ENCODE measurements at places on chromosomes 1 and 21.

- no peak for DNase-seq
These were observed 25.7 kb downstream of the PRMT2 start for GRCh38 chr21:46661211-46661625.

DNA sequence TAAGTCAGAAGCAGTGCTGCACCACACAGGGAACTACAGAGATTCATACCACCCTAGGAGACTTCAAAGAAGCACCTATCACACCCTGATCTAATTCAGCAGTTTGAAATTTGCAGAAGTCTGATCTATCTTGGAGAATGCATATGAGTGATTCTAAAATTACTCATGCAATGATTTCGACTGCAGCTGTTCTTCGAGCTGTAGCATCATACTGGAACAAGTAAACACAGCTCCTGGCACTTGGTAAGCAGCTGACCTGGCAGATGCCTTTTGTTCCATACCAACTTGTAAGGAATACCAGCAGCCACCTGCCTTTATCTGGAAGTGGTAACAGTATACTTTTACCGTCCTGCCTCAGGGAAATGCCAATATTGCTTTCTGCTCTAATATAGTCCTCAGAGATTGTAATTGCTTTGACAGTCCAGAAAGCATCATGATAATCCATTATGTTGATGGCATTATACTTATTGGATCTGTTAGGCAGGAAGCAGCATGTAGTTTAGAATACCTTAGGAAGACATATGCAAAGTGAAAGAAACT is 25.7 kb downstream of the AADACL4 start:
- no peak for DNase-seq

DNA sequence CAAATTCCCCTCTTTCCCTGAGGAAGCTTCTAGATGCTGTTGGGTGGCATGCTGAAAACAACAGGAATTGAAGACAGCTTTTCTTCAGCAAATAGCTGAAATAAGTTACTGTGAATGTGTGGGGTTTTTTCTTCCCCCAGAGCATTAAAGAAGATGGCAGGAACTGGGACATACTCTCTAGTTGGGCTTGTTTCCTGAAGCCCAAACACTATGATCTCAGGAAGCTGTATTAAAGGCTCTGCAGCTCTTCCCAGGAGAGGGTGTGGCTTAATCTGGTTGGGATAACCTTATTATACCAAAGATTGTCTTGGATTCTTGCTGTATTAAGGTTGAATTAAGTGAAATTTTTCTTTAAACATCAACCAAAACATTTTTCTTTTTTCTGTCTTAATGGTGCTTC is 64.9 kb upstream of the LMO4 start:
- DNase-seq = no peak

DNA sequence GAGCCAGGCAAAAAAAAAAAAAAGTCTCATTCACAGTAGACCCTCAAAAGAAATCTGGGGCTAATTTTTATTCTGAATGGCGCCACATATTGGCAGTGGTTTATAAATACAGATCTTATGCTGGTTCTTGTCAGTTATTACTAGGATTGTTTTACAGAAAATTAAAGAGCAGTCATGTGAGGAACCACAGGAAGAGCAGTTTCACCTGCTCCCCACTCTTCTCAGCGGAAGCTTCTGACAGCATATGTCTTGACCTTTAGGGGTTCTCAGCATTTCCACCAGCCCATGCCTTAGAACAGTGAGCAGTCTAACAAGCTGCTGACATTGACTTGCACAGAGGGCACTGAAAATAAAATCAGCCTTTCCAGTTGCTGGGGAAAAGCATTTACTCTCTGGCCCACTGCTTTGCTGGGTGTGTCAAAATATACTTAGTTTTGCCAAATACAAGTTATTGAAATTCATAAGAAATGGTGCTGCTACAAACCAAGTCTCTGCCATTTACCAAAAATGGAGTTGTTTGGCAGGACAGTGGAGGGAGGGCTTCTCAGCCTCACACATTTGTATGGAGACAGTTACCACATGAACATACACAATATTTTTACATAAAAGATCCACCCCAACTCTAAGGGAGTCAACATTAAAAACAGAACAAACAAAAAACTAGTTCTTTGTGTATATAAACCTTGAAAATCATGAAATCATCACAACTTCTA is 144.2 kb downstream of the SYT2 start:
- DNase-seq = no peak

DNA sequence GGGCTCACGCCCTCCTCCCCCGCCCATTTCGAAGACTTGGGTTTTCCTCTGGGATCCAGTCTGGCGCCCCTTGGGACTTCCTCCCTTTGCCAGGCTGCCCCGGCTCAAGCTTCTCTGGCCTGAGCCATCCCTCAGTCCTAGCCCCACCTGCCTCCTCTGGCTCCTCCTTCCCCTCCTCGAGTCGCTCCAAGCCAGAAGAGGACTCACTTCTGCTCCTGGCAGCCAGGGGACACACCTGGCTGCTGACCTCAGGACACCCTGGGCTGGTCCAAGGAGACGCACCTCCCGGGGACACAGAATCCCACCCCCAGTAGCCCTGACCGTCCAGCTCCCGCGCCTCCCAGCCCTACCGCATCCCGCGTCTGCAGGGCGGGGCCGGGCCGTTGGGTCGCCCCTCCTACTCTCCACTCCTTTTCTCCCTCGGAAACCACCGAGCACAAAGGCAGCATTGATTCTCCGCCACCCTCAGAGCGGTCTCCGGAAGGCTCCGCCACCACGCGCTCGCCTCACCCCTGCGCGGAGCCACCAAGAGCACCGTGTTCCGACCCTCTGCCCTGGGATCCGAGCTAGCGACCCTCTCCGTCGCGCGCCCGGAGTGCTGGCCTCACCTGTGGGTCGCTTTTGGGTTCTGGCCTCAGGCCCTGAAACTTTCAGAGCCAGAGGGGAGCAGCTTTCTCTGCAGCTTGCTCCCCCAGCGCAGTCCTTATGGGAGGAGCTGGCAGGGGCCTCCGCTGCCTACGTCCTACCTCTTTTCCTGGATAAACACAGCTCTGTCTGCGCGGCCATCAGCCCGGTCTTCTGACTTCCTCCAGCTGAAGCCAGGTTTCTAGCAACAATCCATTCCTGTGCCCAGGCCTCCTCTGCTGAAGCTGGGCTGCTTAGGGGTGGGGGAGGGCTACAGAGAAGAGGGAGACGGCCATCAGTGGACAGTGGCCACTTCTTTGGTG is at the start of gene C2CD4D:
C2CD4D (minus strand) TSS at position 364 of the 947 bp plus-strand sequence. CDS start 831 bp downstream, outside the sequence.
- peak; percentile 75 for DNase-seq

- no peak for DNase-seq
These were observed 357.5 kb upstream of the RUNX1 start for GRCh38 chr21:35406635-35407034.

- DNase-seq = no peak
These were observed 394.8 kb downstream of the LMX1A start for GRCh38 chr1:164961715-164962114.

DNA sequence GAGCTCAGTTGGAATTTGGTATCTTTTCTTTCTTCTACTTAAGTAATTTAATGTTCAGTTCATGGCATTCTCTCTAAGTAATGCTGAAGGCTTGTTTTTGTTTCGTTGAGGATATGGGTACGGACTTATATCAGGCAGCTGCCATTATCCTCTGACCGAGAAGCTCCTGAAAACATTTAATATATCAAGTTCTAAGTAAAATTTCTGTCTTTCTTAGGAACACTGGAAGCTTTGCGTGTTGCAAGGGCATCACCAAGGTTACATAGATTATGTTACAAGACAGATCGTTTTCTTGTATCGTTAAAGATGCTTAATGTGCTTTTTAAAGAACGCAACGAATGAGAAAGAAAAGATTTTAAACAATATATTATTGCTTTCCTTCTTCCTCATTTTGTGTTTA is 1.0 kb upstream of the GALNT2 start:
- DNase-seq = no peak

- DNase-seq = no peak
These were observed 1.5 kb downstream of the S100PBP start for GRCh38 chr1:32818804-32819541.

DNA sequence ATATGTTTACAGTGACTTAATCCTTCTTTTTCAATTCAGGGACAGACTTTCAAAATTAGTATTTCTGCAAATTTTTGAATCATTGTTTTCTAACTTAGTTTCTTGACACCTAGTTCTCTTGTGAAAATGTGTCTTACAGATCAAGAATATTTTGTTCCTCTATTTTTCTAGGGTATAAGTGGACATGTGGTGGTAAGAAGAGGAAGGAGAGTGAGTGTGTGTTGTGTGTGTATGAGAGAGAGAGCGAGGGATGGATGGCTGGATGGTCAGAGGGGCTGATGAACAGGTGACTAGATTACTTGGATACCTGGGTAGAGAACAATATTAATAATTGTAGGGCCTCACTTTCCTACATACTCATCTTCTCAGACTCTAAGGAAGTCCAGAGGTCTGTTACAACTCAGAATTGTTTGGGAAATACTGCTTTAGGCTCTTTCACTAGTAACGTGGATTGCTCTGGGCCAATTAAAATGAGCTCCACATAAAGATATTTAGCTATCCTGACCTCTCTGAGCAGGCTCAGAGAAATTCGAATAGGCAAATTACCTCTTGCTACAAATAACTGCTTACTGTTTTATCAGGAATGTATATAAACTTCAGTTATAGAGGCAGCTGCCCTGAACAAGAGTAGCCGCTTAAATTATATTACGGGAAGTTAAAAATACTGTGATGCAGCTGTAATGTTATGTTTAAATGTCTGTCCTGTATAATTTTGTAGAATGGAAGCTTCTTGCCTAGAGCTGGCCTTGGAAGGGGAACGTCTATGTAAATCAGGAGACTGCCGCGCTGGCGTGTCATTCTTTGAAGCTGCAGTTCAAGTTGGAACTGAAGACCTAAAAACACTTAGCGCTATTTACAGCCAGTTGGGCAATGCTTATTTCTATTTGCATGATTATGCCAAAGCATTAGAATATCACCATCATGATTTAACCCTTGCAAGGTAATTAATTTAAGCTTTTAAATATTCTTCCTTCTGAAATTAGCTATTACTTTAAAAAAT is 19.7 kb downstream of the GPSM2 start:
- DNase-seq = no peak

DNA sequence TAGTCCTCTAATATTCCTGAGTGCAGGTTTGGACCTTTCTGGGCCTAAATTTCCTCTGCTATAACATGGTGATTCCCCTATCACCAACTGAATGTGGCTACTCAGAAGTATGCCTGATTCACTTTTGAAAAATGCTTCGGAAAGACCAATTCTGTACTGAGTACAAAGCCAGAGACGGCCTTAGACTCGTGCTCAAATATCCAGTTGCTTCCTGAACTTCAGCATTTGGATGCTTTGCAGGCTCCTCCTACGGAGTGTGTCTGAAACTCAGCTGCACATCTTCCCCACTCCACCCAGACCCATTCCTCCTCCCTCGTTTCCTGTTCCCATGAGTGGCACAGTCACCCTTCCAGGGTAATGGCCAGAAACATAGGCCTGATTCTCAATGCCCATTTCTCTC is 98.4 kb upstream of the GADD45A start:
- DNase-seq = no peak

All from suprapubic skin (tissue), 4 donors.